ENCODE measurements at places on chromosomes 7 and 10.

DNA sequence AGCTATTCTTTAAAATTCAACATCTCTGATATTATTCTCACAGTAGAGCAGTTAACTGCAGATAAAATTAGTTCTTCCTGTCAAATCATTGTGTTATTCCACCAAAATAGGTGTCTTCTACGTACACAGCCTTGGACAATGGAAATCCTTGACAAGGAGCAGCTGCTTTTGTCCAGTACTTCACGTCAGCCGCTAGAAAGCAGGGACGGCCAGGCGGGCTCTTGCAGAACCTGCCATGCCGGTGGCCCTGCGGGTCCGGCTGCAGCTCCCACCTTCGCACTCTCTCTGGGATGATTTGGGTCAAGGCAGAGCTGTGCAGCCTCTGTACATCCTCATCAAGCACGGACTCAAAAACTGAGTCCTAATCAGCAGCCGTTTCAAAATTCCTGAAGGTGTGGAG, 2.2 kb upstream of the FOXI2 start:
- DNase-seq, result no peak

- DNase-seq, result no peak
Measured at GRCh38 chr7:24283554-24283896, 465 bp upstream of the NPY start.

GRCh38 chr7:107318523-107319160, 149.8 kb downstream of the HBP1 start:
- DNase-seq, result peak; percentile 47

DNA sequence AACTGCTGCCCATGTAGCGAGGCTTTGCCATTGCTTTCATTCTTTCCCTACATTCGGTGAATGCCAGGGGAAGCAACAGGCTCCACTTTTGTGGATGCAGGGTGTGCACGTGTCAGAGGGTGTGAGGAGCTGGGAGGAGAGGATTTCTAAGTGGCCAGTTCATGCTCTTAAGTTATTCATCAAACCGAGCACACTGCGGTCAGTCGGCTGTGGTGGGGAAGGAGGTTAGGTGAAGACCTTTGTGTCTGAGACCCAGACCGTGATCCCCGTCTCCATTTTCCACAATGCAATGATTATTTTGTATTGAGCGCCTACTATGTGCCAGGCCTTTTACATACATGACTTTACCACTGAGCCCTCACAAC, 438.6 kb upstream of the GALNT17 start:
- DNase-seq, result no peak

DNA sequence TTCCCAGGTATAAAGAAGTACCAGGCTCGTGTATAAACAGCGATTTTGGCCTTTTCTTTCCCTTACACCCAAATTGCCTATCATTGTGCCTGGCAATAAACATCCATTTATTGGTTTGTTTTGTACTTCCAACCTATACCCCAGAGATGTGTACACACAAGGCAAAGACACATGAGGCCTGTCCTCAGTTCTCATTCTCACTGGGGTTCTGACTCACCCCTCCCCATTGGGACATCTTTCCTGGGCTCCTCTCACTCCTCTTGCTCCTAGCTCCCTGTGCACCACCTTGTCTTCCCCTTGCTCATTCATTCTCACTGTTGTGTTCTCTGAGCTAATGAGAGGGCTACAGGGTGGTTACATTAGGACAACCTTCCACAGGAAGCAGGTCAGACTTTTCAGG, 240.7 kb downstream of the ANK3 start:
- DNase-seq, result no peak

DNA sequence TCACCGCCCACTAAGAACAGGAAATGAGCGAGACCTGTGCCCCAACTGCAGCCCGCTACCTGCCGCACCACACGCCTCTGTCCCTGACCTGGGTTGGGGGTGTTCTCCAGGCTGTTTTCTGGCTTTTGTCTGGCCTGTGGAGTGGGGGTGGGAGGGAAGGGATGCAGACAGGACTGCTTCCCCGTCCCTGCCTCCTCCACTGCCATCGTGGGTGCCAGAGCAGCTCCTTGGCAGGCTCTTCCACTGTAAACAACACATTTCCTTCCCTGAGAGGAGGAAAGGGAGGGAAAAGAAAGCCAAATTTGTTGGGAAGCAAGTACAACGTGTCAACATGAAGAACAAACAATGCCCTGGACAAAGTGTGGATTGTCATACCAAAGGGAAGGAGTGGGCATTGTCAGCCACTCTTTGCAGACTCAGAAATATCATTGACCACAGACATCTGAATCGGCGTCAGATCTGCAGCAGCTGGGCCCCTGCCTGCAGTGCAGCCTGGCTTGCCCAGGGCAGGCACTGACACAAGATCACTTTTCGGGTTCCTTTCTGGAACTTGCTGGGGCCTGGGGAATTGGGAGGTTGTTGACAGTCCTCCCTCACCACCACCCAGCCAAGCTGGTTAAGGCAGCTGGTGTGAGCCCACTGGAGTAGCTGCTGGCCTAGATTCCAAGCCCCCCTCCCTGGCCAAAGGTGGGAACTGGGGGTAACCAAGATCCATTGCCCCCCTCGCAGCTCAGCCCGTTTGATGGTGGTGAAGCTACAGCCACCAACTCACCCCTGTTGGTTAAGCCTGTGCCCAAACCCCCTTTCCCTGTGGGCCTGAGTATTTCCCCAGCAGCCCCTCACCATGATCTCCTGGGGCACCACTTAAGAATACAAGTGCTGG, 22.6 kb upstream of the TRIM8 start:
- no peak for DNase-seq

DNA sequence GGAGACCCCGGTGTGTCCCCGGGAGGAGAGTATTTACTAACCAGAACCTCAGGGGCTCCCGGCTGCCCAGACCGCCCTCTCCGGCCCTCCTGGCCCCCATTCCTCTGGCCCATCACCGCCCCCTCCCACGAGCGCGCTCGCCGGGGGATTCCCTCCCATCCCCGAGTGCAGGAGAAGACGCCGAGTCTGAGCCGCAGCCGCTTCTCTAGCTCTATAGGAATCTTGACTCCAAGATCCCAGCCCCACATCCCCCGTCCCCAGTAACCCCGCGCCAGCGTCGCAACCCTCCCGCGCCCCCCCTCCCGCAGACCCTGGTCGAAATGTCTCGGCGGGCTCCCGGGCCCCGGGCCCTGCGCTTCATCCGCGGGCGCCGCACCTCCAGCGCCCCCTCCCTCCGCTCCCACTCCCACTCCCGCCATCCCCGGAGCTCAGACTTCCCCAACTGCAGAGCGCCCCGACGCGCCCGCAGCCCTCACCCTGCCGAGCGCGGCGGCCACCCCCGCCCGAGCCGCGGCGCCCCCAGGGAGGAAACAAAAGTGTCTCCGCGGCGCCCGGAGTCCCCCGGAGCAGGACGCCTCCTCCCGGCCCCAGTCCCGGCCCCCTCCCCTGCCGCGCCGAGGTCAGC, 541 bp downstream of the ELMO1 start:
- no peak for DNase-seq

DNA sequence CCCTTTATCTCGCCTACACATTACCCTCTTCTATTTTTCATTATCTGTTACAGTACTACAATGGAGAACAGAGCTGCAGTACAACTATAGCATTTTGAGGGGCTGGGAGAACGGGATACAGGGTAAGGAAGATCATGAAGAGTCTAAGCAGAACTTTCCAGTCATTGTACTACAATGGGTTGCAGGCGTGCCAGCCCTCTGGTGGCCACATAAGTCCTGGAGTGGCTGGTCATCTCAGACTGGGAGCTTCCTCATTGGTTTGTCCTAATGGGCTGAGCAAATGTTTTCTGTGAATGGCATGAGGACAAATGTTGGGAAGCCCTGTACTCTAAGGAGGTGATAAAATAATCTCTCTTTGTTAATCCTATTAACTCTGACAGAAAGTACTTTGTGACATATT, 33.0 kb downstream of the TMEM106B start:
- no peak for DNase-seq

GRCh38 chr7:15594461-15594860, 32.6 kb upstream of the AGMO start:
- no peak for DNase-seq

GRCh38 chr7:80790877-80791276, 128.0 kb downstream of the SEMA3C start:
- no peak for DNase-seq

DNA sequence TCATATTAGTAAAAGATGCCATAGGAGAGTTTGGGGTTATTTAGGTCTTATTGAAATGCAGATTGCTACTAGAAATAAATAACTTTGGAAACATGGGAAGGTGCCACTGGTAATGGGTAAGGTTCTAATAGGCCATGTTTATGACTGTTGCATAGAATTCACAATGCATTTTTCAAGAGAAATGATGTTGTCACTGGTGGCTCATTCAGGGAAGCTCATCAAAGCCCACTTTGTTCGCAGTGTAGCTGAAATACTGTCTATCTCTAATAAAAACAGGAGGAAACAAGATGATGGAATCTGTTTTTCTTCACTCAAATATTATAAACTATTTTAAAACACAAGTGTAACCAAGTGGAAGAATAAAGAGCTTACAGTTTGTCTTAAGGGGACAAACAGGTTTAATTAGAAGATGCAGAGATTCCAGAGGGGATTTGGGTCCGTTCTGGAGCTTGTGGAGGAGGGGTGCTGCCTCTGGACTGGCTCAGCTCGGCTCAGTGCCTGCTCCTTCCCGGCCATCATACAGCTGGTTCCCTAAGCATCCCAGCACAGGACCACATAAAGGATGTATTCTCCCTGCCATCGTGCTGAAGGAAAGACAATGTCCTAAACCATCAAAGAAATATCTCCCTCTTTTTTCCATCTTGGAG, 20.4 kb downstream of the OPALIN start:
- no peak for DNase-seq

GRCh38 chr7:91267171-91267955, 3.1 kb downstream of the FZD1 start:
- no peak for DNase-seq

DNA sequence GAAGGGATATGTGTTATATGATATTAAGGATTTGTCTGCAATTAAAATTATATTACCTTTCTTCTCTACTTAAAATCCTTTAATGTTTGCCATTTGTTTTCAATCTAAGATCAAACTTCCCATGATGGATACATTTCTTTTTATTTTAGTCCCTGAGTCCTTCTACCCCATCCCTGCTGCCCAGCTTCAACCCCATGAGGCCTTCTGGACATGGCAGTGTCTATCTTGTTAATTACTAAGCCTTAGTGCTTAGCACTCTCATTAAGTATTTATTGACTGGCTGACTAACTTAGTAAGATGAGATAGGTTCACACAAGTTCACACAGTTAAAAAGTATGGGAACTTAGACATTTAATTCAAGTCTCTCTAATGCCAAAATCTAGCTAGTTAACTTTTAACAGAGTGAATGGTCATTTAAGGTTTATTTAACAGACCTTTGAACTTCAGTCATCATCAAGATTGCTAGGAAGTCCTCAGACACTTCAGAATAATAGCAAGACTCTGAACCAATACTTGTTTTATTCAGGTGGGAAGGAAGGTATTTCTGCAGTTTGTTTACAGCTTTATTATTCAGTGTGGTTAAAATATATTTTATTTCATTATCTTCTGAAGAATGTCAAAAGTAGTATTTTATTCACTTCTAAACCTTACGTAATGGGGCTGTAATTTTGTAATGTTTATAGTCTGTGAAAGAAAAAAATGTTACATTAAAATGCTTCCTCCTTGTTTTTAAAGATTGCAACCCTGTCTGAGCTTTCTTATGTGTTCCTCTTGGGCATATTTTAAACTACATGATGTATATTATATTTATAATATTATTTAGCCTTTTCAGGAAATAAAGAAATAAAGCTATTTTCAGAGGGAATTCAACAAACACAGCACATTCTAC, 848.9 kb downstream of the REEP3 start:
- no peak for DNase-seq

DNA sequence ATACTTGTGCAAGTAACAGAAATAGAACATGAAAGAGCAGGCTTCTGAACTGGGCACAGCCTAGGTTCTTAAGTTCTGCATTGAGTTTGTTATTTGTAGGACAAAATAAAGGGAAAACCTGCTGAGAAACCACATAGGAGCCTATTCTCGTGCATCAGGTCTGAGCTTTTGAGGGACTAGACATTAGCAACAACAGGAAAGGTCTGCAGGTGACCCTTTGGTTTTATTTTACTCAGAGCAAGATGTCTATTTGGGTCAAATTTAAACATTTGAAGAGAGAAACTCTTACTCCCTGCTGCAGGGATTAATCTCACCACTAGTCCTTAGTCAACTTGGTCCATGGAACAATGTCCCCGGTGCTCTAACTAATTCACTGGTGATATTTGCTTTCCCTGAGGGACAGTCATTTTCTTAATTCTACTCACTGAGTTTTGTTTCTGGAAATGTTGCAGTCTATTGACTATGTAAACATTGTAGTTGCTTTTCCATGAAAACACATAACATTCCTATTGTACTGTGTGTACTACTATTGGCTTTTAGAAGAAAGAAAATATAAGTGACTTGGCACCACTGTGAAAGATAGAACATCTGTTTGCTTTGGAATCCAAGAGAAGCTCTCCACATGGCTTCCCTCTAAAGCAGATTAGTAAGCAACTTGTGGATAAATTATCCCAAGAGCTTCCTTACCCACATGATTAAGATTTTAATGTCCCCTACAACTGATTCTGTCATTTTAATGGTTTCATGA, 108.2 kb downstream of the CHRM2 start:
- no peak for DNase-seq

DNA sequence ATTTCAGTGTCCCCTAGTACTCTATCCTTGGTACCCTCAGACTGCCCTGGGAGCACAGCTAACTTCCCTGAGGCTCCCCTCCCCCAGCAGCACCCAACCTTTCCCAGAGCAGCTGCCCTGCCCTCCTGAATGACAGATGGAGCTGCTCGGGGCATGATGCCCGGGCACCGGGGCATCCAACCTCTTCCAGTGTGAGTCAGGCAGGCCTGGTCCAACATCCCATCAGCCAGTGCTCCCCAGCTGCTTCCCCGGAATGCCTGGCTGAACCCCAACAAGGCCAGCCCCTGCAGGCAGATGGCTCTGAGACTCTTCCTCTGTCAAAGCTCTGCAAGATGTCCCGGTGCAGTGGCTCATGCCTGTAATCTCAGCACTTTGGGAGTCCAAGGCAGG, 11.9 kb upstream of the TSPAN15 start:
- DNase-seq, result no peak

DNA sequence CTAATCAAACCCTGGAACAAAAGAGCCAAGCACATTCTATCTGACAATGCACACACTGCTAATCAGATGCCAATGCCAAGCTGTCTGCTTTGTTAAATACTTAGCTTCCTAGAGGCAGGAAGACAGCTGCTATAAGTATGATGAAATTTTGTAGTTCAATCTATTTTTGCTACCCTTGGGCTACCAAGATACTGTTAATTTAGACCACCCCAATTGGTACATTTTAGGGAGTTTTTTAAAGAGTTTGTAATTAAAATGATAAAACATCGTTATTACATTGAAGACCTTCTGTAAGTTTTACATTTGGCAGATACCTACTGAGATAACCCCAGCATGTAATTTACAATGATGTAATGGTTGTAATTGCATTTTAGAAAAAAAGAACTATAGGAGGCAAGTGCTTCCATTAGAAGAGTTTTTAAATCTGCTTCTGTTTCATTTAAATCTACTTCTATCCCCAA, 268.5 kb downstream of the ADK start:
- DNase-seq, result no peak

GRCh38 chr7:94264756-94265155, 129.9 kb upstream of the COL1A2 start:
- no peak for DNase-seq

GRCh38 chr10:114749510-114749909, 72.1 kb upstream of the FHIP2A start:
- no peak for DNase-seq

- no peak for DNase-seq
Measured at GRCh38 chr7:87671-88070, 104.7 kb upstream of the FAM20C start.

Measured in Panc1 (cell line).